Cardiac fibroblast (primary cell): ENCODE measurements at places on chromosomes 12 and 14.

- no peak for DNase-seq
Observed at GRCh38 chr12:52695039-52695438, 8.3 kb downstream of the KRT77 start.

DNA sequence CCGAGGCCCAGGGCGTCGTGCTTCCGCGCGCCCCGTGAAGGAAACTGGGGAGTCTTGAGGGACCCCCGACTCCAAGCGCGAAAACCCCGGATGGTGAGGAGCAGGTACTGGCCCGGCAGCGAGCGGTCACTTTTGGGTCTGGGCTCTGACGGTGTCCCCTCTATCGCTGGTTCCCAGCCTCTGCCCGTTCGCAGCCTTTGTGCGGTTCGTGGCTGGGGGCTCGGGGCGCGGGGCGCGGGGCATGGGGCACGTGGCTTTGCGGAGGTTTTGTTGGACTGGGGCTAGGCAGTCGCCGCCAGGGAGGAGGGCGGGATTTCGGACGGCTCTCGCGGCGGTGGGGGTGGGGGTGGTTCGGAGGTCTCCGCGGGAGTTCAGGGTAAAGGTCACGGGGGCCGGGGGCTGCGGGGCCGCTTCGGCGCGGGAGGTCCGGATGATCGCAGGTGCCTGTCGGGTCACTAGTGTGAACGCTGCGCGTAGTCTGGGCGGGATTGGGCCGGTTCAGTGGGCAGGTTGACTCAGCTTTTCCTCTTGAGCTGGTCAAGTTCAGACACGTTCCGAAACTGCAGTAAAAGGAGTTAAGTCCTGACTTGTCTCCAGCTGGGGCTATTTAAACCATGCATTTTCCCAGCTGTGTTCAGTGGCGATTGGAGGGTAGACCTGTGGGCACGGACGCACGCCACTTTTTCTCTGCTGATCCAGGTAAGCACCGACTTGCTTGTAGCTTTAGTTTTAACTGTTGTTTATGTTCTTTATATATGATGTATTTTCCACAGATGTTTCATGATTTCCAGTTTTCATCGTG, 612 bp downstream of the MDM2 start:
- DNase-seq: peak; percentile 96

- no peak for DNase-seq
Observed at GRCh38 chr14:53744857-53745256, 211.8 kb downstream of the BMP4 start.

DNA sequence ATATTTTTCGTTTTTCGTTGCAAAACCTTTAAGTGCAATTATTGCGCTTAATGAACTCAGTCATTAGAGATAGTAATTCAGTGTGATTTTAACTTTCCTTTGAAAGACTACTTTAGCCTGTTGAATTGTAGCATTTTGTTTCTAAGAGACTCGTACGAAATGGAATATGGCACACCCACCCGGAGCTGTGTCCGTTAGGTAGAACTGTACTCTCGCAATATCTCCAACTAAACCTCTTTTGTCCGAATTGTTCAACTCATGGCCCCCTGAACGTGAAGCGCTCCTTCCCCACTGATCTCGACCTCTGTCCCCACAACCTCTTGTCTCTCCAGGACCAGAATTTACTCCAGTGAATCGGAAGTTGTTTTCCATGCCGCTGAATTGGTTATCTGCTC, 800 bp downstream of the PCNX4 start:
- peak; percentile 62 for DNase-seq

DNA sequence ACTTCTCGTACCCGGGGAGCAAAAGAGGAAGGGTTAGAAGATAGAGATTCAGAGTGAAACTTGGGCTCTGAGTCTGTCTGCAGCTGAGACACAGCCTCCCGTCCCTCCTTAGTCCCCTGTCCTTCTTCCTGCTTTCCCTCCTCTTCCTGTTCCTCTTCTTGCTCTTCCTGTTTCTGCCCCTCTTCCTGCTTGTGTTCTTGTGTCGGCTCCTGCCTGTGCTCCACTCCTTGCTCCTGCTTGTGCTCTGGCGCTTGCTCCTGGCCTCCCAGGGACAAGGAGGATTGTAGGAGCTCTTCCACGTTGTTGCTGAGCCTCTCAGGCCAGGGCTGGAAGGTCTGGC, 3.0 kb downstream of the ACRBP start:
- DNase-seq: no peak

DNA sequence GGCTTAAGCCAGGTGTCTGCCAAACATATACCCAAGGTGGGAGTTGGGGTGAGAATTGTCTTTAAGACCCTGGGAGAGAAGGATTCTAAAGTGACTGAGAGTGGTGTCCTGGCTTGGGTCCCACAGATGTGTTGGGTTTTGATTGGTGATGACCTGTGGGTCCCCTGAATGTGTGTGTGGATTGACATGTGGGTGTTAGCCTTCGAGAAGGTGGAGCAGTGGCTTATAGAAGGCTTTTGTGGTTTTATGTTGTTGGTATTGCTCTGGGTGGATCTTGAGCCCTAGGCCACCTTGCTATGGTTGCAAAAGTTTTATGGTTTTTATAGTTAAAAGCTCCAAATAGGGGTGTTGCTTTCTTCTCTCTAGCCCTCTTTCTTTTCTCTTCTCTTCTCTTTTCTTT, 29.7 kb downstream of the PLEKHG3 start:
- DNase-seq: no peak

GRCh38 chr12:11693601-11694000, 44.1 kb downstream of the ETV6 start:
- DNase-seq: no peak

DNA sequence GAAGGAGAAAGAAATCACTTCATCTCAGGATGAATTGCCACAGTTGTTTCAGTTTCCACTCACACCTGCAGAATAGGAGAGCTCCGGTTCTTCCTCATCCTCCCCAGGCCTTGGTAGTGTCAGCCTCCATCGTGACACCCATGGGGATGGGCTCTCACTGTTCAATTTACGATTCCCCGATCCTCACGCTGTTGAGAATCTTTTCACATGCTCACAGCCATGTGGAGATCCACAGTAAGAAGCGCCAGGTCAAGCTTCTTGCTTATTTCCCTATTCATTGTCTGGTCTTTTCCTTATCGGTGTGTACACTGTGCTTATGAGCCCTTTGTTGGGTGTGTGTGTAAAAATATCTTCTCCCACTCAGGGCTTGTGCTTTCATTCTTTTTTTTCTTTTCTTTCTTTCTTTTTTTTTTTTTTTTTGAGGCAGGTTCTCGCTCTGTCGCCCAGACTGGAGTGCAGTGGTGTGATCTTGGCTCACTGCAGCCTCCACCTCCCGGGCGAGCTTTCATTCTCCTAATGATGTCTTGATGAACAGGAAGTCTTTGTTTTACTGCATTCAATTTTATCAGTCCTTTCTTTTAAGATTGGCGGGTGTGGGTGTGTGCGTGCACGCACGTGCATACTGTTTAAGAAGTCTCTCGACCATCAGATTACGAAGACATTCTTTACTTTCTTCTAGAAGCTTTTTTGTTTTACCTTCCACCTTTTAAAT, 21.5 kb downstream of the RIN3 start:
- peak; percentile 32 for DNase-seq

DNA sequence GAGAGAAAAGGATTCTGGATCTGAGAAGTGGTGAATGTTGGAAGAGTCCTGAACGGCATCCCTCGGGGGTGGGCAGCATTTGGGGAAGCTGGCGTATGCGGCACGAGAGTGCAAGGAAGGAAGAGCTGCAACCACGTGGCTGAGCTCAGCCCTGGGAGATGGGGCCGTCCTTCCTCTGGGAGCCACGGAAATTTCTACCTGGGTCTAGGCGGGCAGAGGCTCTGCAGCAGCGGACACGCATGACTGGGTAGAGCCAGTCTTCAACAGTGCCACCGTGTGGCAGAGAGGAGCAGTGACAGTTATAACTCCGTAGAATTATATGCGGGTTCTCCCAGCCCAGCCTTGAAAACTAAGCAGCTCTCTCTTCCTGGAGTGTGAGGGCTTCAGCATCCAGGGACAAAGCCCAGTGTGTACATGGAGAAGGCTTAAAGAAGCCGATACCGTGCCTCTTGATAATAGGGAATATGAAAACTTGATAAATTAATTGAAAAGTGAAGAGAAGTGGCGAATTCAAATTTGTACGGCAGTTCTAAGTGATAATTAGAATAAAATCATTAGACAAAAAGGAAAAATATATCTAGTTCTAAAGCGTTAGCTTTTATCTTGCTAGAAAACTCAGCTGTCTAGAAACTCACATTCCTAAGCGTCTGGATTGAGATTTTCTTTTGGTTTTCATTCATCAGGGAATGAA, 82.9 kb upstream of the STXBP6 start:
- peak; percentile 69 for DNase-seq

DNA sequence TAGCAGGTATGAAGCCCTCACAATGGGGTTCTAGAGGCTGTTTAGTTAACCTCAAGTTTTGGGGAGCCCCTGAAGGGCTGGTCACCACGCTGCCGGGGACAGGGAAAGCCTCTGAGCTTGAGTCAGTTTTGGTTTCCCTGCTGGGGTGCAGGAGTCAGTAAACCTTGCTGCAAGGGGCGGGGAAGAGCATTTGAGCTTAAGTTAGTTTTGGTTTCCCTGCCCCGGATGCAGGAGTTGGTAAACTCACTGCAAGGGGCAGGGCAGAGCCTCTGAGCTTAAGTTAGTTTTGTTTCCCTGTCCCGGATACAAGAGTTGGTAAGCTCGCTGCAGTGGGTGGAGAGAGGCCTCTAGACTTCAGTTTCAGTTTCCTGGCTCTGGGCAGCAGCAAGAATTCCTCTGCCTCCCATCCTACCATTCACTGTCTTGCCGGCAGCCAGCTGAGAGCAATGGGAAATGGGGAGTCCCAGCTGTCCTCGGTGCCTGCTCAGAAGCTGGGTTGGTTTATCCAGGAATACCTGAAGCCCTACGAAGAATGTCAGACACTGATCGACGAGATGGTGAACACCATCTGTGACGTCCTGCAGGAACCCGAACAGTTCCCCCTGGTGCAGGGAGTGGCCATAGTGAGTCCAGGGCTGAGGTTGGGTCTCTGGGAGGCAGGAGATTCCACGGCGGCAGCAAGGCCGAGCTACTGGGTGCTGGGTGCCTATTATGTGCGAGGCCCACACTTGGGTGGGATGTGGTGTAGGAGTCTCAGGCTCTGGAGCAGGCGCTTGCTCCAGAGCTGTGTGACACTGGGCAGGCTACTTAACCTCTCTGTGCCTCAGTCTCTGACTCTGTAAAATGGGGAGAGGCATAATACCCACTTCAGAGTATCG, at the start of gene OAS2:
TSS of gene OAS2 (plus strand) at position 357 of the 878 bp plus-strand sequence. CDS start at position 447, 90 bp downstream.
- DNase-seq: peak; percentile 86

DNA sequence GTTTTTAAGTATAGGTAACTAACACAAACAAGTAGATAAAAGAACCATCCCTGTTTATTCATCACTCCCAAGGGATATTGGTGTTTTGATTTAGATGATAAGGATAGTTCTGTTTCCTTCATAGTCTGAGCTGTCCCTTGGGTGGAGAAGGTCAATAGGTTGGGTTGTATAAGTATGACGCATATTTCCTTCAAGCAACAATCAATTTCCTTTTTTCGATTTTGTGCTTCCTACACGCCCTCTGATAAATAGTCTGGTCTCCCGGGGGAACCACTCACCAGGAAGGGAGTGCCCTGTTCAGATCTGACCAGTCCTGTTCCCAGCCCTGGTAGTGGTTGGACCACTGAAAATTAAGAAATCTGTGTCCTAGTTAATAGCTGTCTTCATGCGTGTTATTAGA, 378.8 kb upstream of the FAR2 start:
- peak; percentile 21 for DNase-seq

GRCh38 chr12:112121780-112122565, 3.4 kb upstream of the TRAFD1 start:
- DNase-seq: peak; percentile 76

- peak; percentile 52 for DNase-seq
Observed at GRCh38 chr14:104650057-104650980, 39.1 kb upstream of the INF2 start.

DNA sequence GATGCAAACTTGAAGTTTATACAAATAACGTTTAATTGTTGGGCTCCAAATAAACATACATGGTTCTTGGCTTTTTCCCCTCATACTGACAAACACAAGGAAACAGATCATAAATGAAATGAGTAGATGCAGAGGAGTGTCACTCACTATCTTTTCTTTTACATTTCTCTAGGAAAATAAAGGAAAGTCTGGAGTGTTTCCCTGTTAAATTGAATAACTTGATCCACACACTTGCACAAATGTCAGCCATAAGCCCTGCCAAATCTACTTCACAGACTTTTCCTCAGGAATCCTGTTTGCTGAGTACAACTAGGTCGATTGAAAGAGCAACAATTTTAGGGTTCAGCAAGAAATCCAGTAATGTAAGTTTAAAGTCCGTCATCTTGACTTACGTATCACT, 175.3 kb downstream of the PLCZ1 start:
- DNase-seq: no peak

DNA sequence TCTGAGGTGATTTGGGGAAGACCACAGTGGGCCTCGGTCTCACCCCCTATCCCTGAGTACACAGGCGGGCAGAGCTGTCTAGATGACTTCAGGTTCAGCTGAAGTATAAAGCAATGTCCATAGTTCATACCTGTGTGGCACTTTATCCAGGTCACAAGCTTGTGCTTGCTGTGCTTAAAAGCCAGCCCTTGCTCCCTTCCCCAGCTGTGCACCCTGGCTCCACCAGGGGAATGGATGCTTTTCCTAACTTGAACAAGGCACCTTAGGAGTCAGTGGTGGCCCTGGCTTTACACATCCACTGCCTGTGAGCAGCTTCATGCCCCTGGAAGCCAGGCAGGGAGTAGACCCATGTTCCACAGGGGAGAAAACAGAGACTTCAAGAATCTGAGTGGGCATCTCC, 5.5 kb downstream of the CARMIL3 start:
- no peak for DNase-seq

DNA sequence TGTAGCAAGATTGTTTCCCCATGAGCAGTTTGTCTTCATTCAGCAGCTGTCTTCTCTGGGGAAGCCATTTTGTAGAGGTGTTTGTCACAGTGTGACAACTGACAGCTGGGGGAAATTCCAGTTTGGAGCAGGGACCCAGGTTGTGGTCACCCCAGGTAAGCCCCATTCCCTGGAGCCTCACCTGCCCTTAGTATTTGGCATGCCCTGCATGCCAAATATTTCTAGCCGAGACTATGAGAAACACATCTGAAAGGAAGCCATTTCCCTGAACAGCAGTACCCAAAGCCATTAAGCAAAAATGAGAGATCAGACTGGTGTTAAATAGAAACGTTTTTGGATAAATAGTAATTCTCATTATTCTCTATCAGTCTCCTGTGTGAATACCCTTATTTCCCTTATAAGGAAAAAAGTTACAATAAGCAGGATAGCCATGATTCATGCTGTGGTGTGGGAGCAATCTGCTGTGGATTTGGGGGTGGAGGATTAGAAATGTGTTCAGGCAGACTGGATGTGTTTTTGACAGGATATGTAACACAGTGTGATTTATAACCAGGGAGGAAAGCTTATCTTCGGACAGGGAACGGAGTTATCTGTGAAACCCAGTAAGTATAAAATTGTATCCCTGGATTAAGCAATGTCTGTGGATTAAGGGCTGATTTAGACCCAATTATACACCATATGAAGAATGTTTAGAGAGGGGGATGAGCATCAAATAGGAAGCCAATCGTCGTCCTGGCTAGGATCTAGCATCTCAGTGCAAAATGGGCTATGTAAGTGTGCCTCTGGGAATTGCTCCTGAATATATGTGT, 68.9 kb downstream of the DAD1 start:
- peak; percentile 81 for DNase-seq

GRCh38 chr14:104292084-104292970, 153.9 kb downstream of the KIF26A start:
- DNase-seq: no peak
